IMR-90 (cell line): ENCODE measurements at places on chromosomes 2 and 18. TPM values are rescaled to one million over a fixed set of nuclear protein-coding genes. Genes with fewer than 3 reads are reported as not detected.
A peak's percentile ranks its signal among the peaks of the same experiment; 100 is the strongest.

DNA sequence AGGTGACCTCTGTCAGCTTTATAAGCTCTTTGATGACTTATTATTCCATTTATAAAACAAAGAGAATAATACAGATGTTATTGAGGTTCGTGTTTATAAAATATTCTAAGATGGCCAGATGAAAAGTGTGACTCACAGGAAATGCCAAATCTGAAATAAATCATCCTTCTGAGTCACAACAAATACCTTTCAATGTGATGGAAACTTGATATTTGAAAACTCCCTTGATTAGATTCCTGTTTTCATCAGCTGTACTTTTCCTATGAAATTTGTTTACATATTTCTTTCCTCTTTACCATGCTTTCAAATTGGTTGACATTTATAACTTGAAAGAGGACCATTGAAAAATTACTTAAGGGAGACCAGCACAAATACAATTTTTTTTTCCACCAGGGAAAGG is 30.6 kb upstream of the PPP1R1C start:
- DNase-seq = peak; percentile 82

The EHD3 gene
- total RNA-seq = 34.4 and 39.8 TPM in 2 replicates

The PDE1A gene
- total RNA-seq = 0.83 and 0.90 TPM in 2 replicates

The SLC11A1 gene
- under 0.01 TPM in 2 replicates for total RNA-seq

The FAHD2A gene
- 35.0 and 36.2 TPM in 2 replicates for total RNA-seq

The ZEB2 gene
- 50.9 and 52.5 TPM in 2 replicates for total RNA-seq

The ARHGAP15 gene
- not detected in 2 replicates for total RNA-seq

DNA sequence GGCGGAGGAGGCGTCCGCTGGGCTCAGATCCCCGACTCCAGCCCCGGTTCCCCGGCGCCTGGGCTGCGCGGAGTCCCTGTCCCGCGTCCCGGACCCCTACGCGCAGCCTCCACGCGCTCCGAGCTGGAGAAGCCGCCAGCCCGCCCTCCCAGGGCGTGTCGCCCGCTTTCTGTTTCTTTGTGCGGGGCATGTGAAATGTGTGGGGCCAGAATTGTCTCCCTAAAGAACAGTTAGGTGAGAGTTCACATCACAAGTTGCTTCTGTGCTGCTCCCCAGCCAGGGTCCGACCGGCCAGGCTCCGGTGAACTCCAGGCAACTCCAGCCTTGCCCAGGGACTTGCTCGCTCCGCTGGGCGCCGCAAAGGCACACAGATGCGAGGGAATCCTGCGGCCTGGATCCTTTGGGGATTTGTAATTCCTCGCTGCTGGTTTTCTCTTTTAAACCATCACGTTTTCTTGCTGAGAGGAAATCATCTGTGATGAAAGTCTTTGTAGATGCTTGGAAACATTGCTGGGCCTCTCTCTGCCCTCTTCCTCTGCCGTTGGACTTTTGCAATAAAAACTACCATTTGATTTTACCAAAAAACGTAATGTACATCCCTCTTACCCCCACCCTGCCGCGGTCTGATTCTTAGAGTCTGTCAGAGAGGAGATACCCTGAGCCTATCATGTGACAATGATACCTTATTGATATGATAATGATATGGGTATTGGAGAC is 631 bp downstream of the GYPC start:
- peak; percentile 31 for DNase-seq

GRCh38 chr18:67468038-67468437 is 48.5 kb downstream of the DSEL start:
- DNase-seq = no peak

The CROCC2 gene
- total RNA-seq = not detected in 2 replicates

DNA sequence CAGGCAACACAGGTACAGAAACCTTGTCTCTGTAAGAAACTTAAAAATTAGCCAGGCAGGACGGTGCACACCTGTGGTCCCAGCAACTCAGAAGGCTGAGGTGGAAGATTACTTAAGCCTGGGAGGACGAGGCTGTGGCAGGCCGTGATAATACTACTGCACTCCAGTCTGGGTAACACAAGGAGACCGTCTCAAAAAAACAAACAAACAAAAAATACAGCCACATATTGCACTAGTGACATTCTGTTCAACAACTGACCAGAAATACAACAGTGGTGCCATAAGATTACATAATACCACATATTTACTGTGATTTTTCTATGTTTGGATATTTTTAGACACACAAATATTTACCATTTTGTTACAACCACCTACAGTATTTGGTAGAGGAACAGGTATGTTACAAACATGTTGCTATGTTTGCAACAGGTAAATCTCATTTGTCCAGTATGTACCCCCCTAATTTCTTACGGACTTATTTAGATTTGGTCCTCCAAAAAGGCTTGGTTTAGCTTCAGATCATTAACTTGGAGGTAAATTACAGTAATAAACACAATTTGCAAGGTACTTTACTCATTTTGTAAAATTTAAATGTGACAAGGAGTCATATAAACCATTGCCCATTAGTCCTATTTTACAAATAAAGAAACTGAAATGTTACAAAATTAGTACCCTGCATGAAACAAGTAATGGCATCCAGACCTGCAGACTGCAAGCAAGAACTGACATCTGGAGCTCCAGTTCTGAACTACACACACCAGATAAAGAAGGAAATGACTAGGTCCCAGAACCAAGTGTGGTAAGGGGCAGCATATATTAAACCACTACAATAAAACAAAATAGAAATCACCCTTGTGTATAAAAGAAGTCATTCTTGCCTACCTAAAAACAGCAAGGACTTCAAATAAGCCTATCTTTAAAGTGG is 36.8 kb downstream of the TRIP12 start:
- DNase-seq = no peak

DNA sequence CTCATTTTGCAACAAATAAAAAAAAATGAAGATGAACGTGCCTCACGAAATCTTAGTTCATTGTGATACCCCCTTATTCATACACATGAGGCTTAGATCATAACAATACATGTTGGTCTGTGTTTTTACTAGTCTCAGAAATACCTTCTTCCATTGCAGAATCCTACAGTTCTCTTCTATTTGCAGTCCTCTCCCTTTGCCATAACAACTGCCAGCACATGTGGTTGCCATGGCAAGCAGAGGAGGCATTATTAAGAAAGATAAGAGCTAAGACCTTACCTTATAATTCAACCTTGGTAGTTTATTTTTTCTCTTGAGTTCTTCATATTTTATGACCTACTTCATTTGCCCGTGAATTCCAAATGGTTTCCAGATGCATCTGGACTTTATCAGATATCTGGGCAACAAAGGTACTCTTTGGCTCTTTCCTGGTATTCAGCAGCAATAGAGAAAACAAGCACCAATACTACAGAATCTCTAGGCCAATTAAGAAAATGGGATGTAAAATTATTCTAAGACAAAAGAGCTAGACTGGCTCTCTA is 524.0 kb downstream of the CMPK2 start:
- DNase-seq = no peak

- no peak for DNase-seq
Measured at GRCh38 chr2:238996331-238997136, 148.6 kb downstream of the TWIST2 start.

DNA sequence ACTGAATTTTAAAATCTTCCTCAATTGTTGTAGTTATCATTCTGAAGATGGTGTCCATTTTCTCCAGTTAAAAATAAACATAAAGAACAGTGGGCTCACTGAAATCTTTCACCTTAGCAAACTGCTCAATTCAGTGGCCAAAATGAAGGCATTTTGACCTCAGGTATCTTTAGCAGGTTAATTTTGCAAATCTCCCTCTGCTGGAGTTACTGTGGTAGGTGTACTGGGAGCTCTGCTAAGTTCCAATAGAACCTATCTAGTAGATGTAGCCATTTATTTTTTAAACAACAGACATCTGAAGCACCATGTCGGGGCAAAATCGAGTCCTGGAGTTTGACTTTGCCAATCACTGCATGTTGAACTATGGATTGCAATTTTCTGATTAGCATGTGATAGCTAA is 177.1 kb downstream of the IRS1 start:
- DNase-seq = no peak

The ANKRD30B gene
- total RNA-seq = not detected in 2 replicates

GRCh38 chr2:3447789-3448317 is 68.4 kb downstream of the TRAPPC12 start:
- no peak for DNase-seq

The FAM168B gene
- total RNA-seq = 76.4 and 86.7 TPM in 2 replicates

DNA sequence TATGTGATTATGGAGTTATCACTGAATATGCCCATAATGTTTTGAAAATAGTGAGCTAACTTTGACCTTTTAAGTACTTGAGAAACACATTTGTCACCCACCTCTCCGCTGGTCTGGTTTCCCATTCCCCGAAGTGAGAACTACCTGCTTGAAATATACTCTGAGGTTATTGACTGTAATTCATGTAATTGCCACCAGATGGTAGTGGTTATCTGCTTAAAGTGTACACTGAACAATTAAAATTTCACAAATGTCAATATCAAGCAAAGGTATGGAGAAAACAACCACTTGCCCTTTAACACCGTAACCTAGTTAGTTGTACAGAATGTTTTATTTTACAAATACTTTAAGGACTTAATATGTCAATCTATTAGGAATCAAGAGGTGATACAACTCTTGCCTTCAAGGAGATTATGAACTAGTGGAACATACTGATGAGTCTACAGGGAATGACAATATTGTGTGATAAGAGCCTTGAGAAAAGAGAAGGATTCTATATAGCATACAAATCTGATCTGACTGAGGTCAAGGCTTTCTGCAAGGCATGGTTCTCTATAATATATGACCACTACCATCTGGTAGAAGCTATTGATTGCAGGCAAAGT is 316.8 kb upstream of the KCNH7 start:
- DNase-seq = peak; percentile 35

- no peak for DNase-seq
Measured at GRCh38 chr2:85073033-85073432, 60.2 kb upstream of the TCF7L1 start.

DNA sequence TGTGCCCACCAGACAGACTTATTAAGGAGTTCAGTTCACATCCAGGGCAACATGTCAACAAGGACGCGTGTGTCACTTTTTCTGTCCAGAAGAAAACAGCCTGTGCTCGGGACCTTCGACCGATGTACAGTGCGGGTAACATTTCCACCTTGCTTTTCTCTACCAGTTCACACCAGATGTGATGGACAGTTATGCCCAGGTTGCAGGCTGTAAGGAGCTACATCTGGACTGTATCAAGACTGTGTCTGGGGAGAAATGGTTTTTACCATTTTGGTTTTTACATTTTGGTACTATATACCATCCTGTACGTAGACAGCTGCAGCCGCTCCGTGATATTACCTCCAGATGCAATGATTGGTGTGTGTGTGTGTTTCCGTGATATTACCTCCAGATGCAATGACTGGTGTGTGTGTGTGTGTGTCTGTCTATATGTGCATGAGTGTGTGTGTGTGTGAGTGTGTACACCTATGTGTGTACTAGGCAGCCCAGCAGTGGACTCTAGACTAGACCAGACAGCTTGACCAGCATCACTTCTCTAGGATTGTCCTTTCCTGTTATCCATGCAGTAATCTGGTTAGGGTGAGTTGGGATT is 118.0 kb downstream of the COL6A3 start:
- DNase-seq = no peak

GRCh38 chr2:47174733-47175361 is 19.7 kb upstream of the STPG4 start:
- DNase-seq = peak; percentile 62
